ENCODE measurements at places on chromosomes 16 and 17.

- DNase-seq: no peak
Measured at GRCh38 chr16:54846766-54847165, 83.9 kb upstream of the IRX5 start.

GRCh38 chr17:20314834-20315233, 152.5 kb downstream of the LGALS9B start:
- no peak for DNase-seq

- no peak for DNase-seq
Measured at GRCh38 chr17:13329421-13329820, 272.3 kb downstream of the HS3ST3A1 start.

DNA sequence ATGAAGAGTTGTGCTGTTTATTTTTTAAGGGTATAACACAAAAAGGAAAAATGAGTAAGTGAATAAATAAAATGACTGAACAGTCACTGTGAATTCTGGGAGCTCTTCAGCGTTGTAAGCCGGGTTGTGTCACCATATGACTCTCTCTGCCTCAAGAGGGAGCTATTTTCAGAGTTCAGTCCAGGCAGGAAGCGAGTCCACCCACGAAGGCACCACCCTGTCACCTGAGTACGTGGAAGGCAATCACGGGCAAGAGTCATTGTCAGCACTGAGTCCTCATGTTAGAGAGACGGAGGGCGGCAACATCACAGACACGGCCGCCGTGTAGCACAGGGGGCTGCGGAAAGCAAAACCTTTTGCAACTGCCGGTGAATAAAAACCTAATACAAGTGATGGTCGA, 227.6 kb downstream of the UTP18 start:
- no peak for DNase-seq

DNA sequence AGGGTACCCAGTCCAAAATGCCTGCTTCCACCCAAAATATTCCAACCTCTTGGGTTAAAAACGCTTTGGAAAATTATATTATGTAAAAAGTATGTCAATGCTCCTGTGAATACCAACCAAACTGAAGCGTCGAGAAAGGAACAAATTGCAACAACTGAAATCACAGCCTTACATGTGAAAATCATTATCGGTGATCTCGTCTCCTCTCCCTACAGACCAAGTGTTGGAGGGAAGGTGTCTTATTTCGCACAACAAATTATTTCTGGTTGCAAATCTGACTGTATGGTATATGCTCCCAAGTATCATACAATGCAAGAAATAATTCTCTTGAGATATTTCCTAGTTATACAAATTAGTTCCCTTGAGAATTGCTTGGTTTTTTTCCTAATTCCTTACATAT, 89.3 kb upstream of the CDYL2 start:
- no peak for DNase-seq

GRCh38 chr17:79036596-79036995, 12.6 kb downstream of the C1QTNF1 start:
- DNase-seq: no peak

GRCh38 chr17:81740395-81740961, 28.4 kb downstream of the SLC25A10 start:
- no peak for DNase-seq

All from stimulated activated CD8-positive, alpha-beta memory T cell treated with anti-CD3 and anti-CD28 coated beads, Interleukin-15, amount 100 ng/mL, for 4 hours (primary cell).